Effector CD4-positive, alpha-beta T cell (primary cell): ENCODE measurements at places on chromosomes 6 and 20.
A peak's percentile ranks its signal among the peaks of the same experiment; 100 is the strongest.

GRCh38 chr20:35583636-35584560 lies 31.7 kb upstream of the SPAG4 start:
- DNase-seq: no peak

DNA sequence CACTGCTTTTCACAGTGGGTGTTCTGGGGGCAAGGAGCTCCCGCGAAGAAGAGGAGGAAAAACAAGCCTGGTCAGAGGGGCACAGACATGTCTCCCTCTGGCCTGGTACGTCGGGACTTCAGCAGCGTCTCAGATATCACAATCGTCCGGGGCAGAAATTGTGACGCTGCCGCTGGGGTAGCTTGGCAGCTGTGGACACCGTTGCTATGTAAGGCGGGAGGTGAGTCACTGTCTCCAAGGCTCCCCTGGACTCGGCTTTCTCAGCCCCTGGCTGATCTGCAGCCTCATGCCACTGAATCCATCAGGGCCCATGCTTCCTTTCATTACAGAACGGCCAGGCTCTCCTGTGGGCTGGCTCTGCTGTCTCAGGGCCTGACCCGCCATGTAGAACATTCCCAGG lies 98.7 kb downstream of the SULF2 start:
- no peak for DNase-seq

- no peak for DNase-seq
These were observed 14.2 kb downstream of the STMND1 start for GRCh38 chr6:17116117-17116440.

GRCh38 chr6:132495604-132496079 lies 17.3 kb downstream of the STX7 start:
- no peak for DNase-seq

DNA sequence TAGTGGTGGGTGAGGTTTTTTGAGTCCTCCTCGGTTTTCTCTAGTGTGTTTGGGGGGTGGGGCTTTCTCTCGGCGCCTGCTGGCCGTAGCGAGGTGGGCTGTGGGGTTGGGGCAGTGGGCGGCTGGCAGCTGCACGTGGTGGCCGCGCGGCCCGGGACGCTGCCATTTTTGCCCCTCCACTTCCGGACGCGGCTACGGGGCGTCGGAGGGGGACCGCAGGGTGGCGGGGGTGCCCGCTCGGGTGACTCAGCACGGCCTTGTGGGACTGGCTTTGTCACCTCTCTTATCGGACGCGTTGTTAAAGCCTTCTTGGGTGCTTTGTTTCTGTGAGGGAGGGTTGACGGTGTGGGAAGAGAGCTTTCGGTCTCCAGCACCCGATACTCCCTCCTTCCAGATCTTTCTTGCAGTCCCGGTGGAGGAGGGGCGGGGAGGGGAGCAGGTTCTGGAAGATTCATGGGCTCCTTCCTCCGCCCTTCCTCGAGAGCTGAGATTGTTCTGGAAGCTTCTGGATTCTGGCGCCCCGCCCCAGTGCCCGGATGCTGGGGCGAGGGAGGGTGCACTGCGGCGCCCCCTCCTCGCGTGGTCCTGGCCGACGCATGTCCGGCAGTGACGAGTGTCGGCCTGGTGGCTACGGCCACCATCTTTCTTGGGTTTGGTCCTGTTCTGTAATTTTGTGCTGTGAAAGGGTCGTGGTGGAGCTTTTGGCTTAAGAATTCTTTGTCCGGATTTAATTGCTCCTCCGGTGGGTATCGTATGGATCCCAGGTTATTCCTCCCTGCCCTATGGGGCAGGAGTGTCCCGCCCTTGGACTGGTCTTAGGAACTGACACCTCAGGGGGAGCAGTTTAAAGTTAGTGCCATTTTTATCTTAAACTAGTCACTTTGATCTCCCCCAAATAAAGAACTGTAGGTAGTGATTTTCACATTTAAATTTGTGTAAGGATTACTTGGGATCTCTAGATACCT lies 719 bp downstream of the HSP90AB1 start:
- DNase-seq: peak; percentile 87

GRCh38 chr20:2652724-2653555 lies 508 bp downstream of the NOP56 start:
- no peak for DNase-seq

- no peak for DNase-seq
These were observed 22.2 kb downstream of the HIVEP1 start for GRCh38 chr6:12034349-12034748.

DNA sequence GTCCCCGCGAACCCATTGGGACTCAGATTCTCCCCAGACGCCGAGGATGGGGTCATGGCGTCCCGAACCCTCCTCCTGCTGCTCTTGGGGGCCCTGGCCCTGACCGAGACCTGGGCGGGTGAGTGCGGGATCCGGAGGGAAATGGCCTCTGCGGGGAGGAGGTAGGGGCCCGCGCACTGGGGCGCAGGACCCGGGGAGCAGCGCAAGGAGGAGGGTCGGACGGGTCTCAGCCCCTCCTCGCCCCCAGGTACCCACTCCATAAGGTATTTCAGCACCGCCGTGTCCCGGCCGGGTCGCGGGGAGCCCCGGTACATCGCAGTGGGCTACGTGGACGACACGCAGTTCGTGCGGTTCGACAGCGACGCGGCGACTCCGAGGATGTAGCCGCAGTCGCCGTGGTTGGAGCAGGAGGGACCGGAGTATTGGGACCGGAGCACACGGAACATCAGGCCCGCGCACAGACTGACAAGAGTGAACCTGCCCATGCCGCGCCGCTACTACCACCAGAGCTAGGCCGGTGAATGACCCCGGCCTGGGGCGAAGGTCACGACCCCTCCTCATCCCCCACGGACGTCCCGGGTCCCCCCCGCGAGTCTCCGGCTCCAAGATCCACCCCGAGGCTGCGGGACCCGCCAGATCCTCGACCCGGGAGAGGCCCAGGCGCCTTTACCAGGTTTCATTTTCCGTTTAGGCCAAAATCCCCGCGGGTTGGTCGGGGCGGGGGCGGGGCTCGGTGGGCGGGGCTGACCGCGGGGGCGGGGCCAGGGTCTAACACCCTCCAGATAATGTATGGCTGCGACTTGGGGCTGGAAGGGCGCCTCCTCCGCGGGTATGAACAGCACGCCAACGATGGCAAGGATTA lies 15.7 kb upstream of the HLA-A start:
- DNase-seq: peak; percentile 81

GRCh38 chr6:64224819-64225218 lies 589.2 kb downstream of the PHF3 start:
- DNase-seq: no peak

GRCh38 chr6:136921936-136922684 lies at the start of gene SLC35D3:
TSS of gene SLC35D3 (plus strand) at chr6:136922301. CDS start at chr6:136922429, 128 bp downstream.
- DNase-seq: no peak

DNA sequence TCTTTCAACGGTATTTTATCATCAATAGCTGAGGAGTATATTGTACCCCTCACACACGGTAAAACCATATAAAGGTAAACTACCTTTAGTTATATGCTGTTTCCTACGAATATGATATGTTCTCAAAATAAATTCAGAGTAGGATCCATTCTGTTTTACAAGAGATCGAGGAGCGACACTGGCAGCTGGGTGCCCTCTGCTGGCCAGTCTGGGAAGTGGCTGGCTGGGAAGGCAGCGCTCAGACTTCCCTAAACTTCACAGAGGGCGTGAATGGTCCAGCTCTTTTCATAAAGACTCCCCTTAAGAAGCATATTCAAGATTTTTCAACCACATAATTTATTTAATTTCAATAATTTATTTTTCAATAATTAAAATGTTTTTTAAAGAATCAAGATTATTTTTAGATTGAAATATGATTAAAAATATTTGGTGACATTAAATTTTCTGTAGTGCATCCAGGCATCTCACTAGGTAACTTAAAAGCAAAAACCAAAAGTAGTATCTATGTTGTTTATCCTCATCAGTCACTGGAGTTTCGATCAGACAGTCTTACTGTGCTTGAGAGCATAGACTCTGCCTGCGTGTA lies 187.5 kb upstream of the PDE10A start:
- peak; percentile 39 for DNase-seq

GRCh38 chr6:122153557-122153956 lies 245.9 kb upstream of the HSF2 start:
- DNase-seq: no peak

DNA sequence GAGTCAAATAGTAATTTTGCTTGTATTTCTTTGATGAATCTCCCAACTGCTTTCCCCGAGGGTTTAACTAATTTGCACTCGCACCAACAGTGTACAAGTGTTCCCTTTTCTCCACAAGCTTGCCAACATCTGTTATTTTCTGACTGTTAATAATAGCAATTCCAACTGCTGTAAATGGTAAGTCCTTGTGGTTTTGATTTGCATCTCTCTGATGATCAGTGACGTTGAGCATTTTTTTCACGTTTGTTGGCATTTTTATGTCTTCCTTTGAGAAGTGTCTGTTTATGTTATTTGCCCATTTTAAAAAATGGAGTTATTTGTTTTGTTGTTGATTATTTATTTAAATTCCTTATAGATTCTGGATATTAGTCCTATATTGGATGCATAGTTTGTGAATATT lies 399.8 kb upstream of the MAN1A1 start:
- no peak for DNase-seq
